ENCODE measurements at places on chromosomes 1 and 21. TPM values are rescaled to one million over a fixed set of nuclear protein-coding genes. Genes with fewer than 3 reads are reported as not detected.

MOB3C gene
- 13.7 TPM for total RNA-seq

RHD gene
- total RNA-seq, result not detected

LAMB3 gene
- total RNA-seq, result 26.1 TPM

CD34 gene
- 0.05 TPM for total RNA-seq

FABP3 gene
- 4.5 TPM for total RNA-seq

TRIM17 gene
- total RNA-seq, result under 0.01 TPM

CLDN14 gene
- total RNA-seq, result 0.28 TPM

OR2L2 gene
- not detected for total RNA-seq

BSDC1 gene
- total RNA-seq, result 76.3 TPM

TP73 gene
- total RNA-seq, result not detected

RNU1-2 gene
- under 0.01 TPM for total RNA-seq

TTC3 gene
- 572 TPM for total RNA-seq

CRTC2 gene
- 3.9 TPM for total RNA-seq

GNG4 gene
- 0.83 TPM for total RNA-seq

ZNF593OS gene
- total RNA-seq, result not detected

TFF2 gene
- total RNA-seq, result not detected

SLX9 gene
- total RNA-seq, result 17.2 TPM

PLEKHA6 gene
- 0.05 TPM for total RNA-seq

TRIM67 gene
- not detected for total RNA-seq

ALPL gene
- total RNA-seq, result 0.30 TPM

TEX38 gene
- total RNA-seq, result not detected

PYHIN1 gene
- total RNA-seq, result not detected

LINGO4 gene
- total RNA-seq, result not detected

PTPN7 gene
- not detected for total RNA-seq

RNU1-1 gene
- under 0.01 TPM for total RNA-seq

S100A12 gene
- total RNA-seq, result not detected

NBPF20 gene
- total RNA-seq, result 9.5 TPM

CR1 gene
- not detected for total RNA-seq

TMEM82 gene
- not detected for total RNA-seq

TRABD2B gene
- total RNA-seq, result 0.14 TPM

PRRX1 gene
- total RNA-seq, result 11.0 TPM

APCS gene
- not detected for total RNA-seq

DEPDC1 gene
- 3.0 TPM for total RNA-seq

CLDN17 gene
- total RNA-seq, result not detected

TACSTD2 gene
- total RNA-seq, result 0.18 TPM

C1orf53 gene
- total RNA-seq, result 2.4 TPM

EXTL1 gene
- 0.30 TPM for total RNA-seq

TCP10L gene
- 0.46 TPM for total RNA-seq

RGS7 gene
- not detected for total RNA-seq

UROD gene
- total RNA-seq, result 73.3 TPM

AZIN2 gene
- total RNA-seq, result 30.3 TPM

HCN3 gene
- 1.2 TPM for total RNA-seq

CROCC gene
- total RNA-seq, result 20.5 TPM

AVPR1B gene
- not detected for total RNA-seq

TOMM40L gene
- 8.0 TPM for total RNA-seq

LEPR gene
- 18.1 TPM for total RNA-seq

ZFP69B gene
- total RNA-seq, result 8.2 TPM

SH2D1B gene
- total RNA-seq, result not detected

LYPLAL1 gene
- total RNA-seq, result 38.6 TPM

Data from smooth muscle cell of the umbilical artery (primary cell).